Motor neuron (in vitro differentiated cells): ENCODE measurements at places on chromosomes 16 and 17. TPM values are rescaled to one million over a fixed set of nuclear protein-coding genes. Genes with fewer than 3 reads are reported as not detected.
A peak's percentile ranks its signal among the peaks of the same experiment; 100 is the strongest.

- peak; percentile 65 for ATAC-seq
These were observed 135.4 kb upstream of the AXIN2 start for GRCh38 chr17:65696739-65697394.

GRCh38 chr17:6924208-6924607, 71.6 kb upstream of the ALOX12 start:
- ATAC-seq: no peak

The PLD6 gene
- total RNA-seq: 1.9 and 2.9 TPM in 2 replicates

DNA sequence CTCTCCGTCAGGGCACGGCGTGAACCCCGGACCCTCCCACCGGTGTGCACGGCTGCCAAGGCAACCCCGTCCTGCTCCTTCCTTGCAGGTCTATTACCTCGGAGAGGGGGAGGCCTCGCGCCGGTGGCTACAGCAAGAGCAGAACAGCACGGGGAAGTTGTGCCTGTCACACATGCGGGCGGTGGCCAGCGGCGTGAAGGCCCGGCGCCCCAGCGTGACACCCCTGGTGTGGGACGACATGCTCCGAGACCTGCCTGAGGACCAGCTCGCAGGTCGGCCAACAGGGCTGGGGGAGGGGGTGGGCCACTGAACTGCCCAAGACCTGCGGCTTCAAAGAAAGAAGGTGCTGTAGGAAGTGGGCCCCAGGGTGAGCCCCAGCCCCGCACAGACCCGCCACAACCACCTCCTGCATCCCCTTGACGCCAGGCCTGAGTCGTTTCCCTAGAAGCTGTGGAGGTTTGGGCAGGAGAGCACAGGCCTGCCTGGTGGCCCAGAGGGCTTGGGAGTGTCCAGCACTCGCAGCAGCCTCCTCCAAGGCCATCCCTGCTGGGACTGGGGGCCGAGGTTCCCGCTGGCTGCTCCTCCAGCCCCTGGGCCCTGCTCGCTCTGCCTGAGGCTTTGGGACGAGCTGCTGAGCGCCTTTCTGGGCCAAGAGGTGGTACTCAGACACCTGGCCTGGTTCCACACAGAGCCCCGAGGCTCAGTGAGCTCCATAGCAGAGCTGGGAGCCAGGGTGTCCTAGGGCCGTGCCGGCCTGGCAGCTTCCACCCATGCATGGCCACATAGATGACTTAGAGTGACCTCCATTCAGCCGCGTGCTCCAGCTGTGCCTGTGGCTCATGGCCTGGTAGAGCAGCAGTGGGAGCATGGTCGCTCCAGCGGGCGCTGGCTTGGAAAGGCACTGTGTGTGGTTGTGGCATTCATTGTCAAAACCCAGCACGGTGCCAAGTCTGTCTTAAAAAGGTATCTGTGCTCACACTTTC, 14.7 kb downstream of the CYBC1 start:
- no peak for ATAC-seq

- peak; percentile 72 for ATAC-seq
These were observed at the start of gene DNASE1L2 for GRCh38 chr16:2236337-2237101. DNASE1L2 (plus strand) TSS chr16:2236444; CDS start chr16:2236817, 373 bp downstream.
